T-helper 2 cell treated with Interferon-gamma antibody and Interleukin-4, amounts not matched to agents 5 μg/mL and 100 μg/mL, for 36 hours (primary cell): ENCODE measurements at places on chromosomes 1 and 21.

GRCh38 chr1:181608386-181608785, 125.1 kb downstream of the CACNA1E start:
- peaks cover 3% of the 10 kb centered on the region for H3K27me3 ChIP-seq
- H3K4me1 ChIP-seq: no peaks in the 10 kb centered on the region
- no peaks in the 10 kb centered on the region for H3K36me3 ChIP-seq
- H3K27ac ChIP-seq: no peak overlapping the region

DNA sequence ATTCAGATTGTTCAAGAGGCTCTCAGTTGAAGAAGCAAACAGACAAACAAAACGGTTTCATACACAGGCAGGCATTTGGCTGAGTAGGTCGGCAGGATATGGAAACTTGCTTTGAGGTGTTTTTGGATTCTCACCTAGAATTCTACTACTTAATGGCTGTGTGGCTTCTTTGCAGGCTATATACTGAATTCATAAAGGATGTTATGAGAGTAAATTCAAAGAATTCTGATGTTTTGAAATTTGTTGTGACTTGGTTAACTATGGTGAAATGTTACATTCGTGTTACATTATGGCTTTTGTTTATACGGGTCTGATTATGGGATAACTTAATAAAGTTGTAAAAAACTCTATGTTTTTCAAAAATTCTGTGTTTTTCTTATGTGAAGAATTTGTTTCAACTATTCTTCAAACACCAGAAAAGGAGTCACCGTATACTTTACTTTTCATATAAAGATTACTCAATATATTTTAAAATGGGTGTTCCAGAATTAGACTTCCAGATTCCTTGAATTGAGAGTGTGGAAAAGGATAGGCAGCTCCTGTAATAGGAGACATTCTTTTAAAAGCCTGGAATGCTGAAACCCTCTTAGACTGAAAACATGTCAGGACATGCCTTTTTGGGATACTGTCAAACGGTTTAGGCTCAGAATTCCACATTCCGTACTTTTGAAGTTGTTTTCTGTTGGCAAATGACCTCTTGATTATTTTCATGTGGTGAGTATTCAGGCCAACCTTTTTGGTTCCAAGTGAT, 8.2 kb upstream of the IRF2BP2 start:
- no peak for DNase-seq
- no peak overlapping the region for H3K27ac ChIP-seq
- H3K4me3 ChIP-seq: no peak overlapping the region
- H3K27me3 ChIP-seq: no peaks in the 10 kb centered on the region
- H3K36me3 ChIP-seq: no peaks in the 10 kb centered on the region

DNA sequence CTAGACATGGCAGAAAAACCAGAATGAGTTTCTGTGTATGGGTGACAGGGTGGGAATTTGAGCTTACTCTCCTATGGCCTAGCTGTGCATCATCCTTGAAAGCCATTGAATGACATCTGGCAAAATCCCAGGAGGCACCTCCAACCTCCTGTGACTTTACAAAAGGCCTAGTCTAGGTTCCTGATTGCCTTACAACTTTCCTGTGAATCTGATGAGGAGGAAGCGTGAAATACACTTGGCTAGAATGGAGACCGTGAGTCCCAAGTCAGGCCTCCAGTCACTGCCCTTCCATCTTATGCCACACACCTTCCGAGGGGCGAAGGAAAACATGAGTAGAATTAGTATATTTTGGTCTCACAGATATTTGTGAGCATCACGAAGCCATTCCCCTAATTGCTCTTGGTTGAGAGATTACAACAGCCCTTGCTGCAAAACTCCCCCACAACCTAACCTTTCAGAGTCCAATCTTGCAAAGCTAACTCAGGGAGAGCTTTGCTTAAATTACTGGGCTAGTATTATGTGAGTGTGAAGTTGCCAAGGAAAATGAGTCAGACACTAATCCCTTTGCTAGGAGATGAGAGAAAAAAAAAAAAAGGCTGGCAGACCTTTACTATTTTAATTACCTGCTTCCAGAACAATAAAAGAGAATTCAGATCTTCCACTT, 36.3 kb upstream of the PAXBP1 start:
- H3K4me1 ChIP-seq: peaks cover 11% of the 10 kb centered on the region
- H3K4me3 ChIP-seq: no peak overlapping the region
- DNase-seq: no peak
- no peaks in the 10 kb centered on the region for H3K27me3 ChIP-seq

- H3K4me3 ChIP-seq: peak overlapping the region; percentile 47
- no peak overlapping the region for H3K27ac ChIP-seq
- H3K4me1 ChIP-seq: peaks cover 6% of the 10 kb centered on the region
- H3K36me3 ChIP-seq: no peaks in the 10 kb centered on the region
- peaks cover 65% of the 10 kb centered on the region for H3K27me3 ChIP-seq
These were observed 651 bp downstream of the PDE4B start for GRCh38 chr1:65793359-65793732.

GRCh38 chr1:145717833-145718232, 1.5 kb upstream of the CD160 start:
- H3K4me1 ChIP-seq: peaks cover 14% of the 10 kb centered on the region
- peaks cover 19% of the 10 kb centered on the region for H3K27me3 ChIP-seq
- DNase-seq: no peak

DNA sequence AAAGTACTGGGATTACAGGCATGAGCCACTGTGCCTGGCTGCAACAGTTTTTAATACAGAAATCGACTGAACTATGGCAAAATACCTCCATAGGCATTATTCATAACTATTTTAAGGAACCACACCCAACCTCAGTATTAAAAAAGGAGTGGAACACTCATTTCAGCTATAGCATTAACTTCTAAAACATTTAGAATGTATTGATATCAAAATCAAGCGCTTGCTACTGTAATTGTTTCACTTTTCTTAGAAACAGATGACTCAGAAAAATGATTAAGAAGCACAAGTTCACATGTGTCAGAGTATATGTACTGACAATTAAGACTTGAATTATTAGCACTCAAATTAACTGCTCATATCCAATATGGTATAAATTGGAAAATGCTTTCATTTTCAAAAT, 15.1 kb downstream of the AIDA start:
- no peak overlapping the region for H3K27ac ChIP-seq
- no peak overlapping the region for H3K4me3 ChIP-seq
- no peaks in the 10 kb centered on the region for H3K4me1 ChIP-seq
- DNase-seq: no peak

- H3K4me3 ChIP-seq: no peak overlapping the region
- no peaks in the 10 kb centered on the region for H3K27me3 ChIP-seq
- no peak for DNase-seq
- H3K36me3 ChIP-seq: peaks cover 67% of the 10 kb centered on the region
These were observed 4.8 kb downstream of the SNIP1 start for GRCh38 chr1:37549341-37549740.

DNA sequence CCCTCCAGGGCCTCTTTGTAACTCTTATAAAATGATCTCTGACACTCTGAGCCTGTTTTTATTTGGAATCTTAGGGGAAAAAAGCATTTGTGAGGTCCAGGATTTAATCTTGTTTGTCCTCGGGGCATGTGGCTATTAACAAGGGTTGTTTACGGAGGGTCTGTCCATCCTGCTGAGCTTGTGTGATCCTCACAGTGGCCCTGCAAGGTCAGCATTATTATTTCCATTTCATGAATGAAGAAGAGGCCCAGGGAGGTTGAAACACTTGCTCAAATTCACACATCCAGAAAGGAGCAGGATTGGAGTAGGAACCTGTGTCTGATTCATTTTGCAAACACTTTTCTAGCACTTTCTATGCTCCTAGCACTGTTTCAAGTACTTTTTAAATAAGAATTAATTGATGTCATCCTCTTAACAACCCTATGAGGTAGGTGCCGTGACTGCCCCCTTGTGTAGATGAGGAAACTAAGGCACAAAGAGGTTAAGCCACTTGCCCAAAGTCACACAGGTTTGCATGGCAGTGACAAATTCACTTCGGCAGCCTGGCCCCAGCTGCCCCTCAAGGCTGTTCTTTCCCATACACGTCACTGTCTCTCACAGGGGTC, 178.9 kb downstream of the MIS18A start:
- no peaks in the 10 kb centered on the region for H3K4me1 ChIP-seq
- H3K36me3 ChIP-seq: no peaks in the 10 kb centered on the region
- no peak overlapping the region for H3K4me3 ChIP-seq
- no peak overlapping the region for H3K27ac ChIP-seq

- H3K27ac ChIP-seq: no peak overlapping the region
- no peaks in the 10 kb centered on the region for H3K36me3 ChIP-seq
- no peak overlapping the region for H3K4me3 ChIP-seq
- peaks cover 36% of the 10 kb centered on the region for H3K27me3 ChIP-seq
- no peak for DNase-seq
These were observed 2.2 kb upstream of the MAGI3 start for GRCh38 chr1:113388017-113388620.

DNA sequence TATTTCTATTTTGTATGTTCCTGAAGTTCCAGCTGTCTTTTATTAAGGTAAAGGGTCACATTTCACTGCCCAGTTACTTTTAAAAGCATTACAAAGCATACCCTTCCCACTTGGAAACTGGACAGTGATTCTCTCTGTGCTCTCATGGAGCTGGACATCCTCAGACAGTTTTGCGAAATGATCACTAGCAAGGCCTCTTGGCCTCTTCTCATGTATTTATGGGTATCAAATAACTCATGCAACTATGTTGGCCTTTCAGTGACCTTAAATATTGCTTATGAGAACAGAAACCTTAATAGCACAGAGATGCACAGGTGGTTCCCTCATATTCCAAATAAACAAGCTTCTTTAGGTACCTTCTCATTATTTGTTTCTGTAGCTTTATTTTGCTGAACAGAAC, 7.9 kb upstream of the AMPD1 start:
- H3K27me3 ChIP-seq: no peaks in the 10 kb centered on the region
- H3K27ac ChIP-seq: no peak overlapping the region
- H3K36me3 ChIP-seq: peaks cover 21% of the 10 kb centered on the region
- DNase-seq: no peak
- no peaks in the 10 kb centered on the region for H3K4me1 ChIP-seq

DNA sequence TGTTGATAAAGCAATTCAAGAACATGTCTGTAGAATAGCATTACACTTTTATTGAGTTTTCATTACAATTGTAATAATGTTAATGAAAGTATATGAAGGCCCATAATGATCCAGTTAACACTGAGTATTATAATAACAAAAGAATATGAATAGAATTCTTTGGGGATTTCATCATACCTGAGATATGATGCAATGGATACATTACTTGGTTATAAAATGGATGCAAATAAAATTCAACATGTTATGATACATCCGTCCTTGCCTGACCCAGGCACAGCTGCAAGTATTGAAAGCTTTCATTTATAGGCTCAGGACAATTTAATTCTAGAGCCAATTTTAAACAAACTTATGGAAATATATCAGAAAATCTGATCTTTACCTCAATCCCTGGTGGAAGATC, 8.2 kb upstream of the KCNA3 start:
- no peak for DNase-seq
- no peak overlapping the region for H3K4me3 ChIP-seq
- H3K36me3 ChIP-seq: peaks cover 17% of the 10 kb centered on the region

- peaks cover 2% of the 10 kb centered on the region for H3K27me3 ChIP-seq
- H3K27ac ChIP-seq: peak overlapping the region; percentile 98
- H3K36me3 ChIP-seq: peaks cover 35% of the 10 kb centered on the region
- H3K4me1 ChIP-seq: peaks cover 23% of the 10 kb centered on the region
- DNase-seq: no peak
These were observed 734 bp downstream of the MED18 start for GRCh38 chr1:28329395-28330153.

DNA sequence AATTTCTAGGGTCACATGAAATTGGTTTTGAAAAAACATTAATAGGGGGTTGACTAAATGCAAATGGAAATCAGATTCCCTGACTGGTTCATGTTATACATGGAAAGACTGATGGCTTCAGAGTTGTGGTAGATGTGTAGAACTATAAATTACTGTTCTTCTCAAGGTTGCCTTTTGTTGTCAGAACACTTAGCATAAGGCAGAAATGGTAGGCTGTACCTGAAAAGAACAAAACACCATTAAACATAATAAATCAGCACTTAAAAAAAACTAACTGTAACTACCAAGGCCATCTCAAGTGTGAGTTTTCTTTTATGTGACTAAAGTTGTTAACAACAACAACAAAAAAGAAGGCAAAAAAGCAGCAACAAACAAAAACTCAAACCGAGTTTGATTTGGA, 111.8 kb downstream of the RPS6KC1 start:
- no peak overlapping the region for H3K4me3 ChIP-seq
- H3K4me1 ChIP-seq: no peaks in the 10 kb centered on the region
- peaks cover 1% of the 10 kb centered on the region for H3K36me3 ChIP-seq
- no peak overlapping the region for H3K27ac ChIP-seq

DNA sequence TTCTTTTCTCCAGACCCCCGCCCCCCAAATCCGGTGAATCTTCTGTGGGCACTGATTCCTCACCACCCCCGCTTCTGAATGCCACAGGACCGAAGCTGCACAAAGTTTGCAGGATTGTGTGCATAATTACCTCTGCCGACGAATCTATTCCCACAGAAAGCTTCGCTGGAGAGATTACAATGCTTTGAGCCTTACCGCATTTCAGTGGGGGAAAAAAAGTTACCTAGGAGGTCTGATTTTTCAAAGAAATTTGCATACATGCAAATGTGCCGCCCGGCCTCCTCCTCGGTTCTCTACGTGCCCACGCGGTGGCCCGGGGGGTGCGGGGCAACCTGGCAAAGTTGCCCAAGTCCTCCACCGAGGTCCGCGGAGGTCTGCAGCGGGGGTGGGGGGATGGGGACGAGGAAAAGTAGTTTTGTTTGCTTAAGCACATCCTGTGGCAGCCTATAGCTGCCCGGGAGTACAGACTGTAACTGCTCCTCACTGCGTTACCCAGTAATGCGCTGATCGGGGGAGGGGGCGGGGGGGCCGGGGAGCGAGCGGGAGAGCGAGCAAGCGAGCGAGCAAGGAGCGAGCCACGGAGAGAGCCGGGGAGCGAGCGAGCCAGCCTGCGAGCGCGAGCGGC, 563 bp upstream of the NFIA start:
- no peak overlapping the region for H3K27ac ChIP-seq
- DNase-seq: no peak
- H3K4me3 ChIP-seq: peak overlapping the region; percentile 72
- peaks cover 73% of the 10 kb centered on the region for H3K27me3 ChIP-seq
- peaks cover 34% of the 10 kb centered on the region for H3K4me1 ChIP-seq

DNA sequence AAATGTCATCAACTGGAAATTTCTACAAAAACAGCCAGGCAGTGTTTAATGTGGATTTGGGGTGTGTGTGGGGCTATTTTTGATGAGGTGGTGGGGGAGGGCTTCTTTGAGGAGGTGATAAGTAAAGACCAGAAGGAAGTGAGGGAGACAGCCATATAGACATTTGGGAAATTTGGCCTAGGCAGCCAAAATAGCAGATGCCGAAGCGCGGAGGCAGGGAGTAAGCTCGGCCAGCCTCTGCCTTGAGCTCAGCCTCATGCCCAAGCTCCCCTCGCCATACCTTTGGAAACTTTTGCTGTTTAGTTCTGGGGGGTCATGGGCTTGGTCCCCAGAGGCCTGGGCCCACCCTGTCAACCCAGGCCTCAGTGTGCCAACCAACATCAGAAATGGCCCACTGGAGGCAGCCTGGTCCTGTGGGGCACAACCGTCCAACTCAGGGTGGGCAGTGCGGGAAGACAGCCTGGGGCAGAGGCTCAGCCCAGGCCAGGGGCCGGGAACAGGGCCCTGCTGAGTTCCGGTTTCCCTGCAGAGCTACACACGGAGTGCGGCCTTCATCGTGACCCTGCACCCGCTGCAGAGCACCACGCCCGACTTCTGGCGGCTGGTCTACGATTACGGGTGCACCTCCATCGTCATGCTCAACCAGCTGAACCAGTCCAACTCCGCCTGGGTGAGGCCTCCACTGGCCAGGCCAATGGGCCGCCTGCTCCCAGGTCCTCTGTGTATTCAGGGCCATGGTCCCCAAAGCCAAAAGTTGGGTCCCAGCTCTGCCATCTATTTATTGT, 84.0 kb downstream of the PTPRU start:
- H3K27me3 ChIP-seq: no peaks in the 10 kb centered on the region
- no peaks in the 10 kb centered on the region for H3K36me3 ChIP-seq
- no peak overlapping the region for H3K4me3 ChIP-seq
- H3K4me1 ChIP-seq: no peaks in the 10 kb centered on the region
